Right cardiac atrium (tissue), 5 donors: ENCODE measurements at places on chromosomes 13 and 19. TPM values are rescaled to one million over a fixed set of nuclear protein-coding genes. Genes with fewer than 3 reads are reported as not detected.

DNA sequence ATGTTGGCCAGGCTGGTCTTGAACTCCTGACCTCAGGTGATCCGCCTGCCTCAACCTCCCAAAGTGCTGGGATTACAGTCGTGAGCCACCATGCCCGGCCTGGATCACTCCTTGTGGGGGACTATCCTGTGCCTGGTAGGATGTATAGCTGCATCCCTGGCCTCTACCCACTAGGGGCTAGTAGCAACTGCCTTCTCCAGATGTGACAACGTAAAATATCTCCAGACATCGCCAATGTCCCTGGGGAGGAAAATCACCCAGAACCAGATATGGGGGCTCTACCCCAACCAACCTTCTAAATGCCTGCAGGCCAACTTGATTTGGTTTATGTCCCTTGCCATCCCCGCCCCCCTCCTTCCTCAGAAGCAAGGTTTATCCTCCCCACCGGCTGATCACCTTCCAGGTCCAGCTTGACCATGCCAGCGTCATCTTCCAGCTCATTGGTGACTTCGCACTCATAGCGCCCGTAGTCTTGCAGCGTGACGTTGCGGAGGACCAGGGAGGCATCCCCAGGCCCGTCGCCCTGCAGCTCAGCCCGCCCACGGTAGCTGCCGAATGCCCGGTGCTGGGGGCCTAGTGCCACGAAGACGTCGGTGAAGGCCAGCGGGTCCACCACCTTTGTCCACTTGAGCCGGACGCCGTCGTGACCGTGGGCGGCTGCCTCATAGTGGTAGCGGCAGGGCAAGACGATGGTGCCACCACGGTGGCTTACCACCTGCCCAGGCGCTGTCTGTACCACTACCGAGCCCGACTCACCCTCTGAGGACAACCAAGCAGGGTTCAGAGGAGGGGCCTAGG, 12.5 kb downstream of the TM6SF2 start:
- no peak for DNase-seq

The ACER1 gene
- total RNA-seq = not detected

The KLK4 gene
- total RNA-seq = not detected

- peak; percentile 86 for DNase-seq
These were observed 24.0 kb upstream of the KATNAL1 start for GRCh38 chr13:30331331-30331771.

The CDC16 gene
- 42.8 TPM for total RNA-seq

GRCh38 chr13:22740264-22740663, 440.5 kb upstream of the SGCG start:
- no peak for DNase-seq

- peak; percentile 79 for DNase-seq
These were observed at the start of gene CYP4F11 for GRCh38 chr19:15934332-15935078. Gene CYP4F11, minus strand, starts transcription at chr19:15934529. Its CDS starts 121 bp downstream, at chr19:15934408.

The MTUS2 gene
- 94.2 TPM for total RNA-seq

DNA sequence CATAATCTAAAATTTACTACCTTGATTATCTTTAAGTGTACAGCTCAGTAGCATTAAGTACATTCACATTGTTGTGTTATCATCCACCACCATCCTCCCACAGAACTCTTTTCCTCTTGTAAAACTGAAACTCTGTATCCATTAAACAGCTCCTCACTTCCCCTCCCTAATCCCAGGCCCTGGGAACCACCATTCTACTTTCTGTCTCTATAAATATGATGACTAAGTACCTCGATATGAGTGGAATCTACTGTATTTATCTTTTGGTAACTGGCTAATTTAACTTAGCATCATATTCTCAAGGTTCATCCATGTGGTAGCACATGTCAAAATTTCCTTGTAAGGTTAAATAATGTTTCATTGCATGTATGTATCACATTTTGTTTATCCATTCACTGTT, 49.0 kb upstream of the POMP start:
- no peak for DNase-seq

- no peak for DNase-seq
These were observed 2590.9 kb downstream of the PCDH9 start for GRCh38 chr13:64639206-64639605.

- DNase-seq = peak; percentile 54
These were observed 11.9 kb upstream of the F2RL3 start for GRCh38 chr19:16876904-16877361.

The TSSK6 gene
- 0.28 TPM for total RNA-seq

DNA sequence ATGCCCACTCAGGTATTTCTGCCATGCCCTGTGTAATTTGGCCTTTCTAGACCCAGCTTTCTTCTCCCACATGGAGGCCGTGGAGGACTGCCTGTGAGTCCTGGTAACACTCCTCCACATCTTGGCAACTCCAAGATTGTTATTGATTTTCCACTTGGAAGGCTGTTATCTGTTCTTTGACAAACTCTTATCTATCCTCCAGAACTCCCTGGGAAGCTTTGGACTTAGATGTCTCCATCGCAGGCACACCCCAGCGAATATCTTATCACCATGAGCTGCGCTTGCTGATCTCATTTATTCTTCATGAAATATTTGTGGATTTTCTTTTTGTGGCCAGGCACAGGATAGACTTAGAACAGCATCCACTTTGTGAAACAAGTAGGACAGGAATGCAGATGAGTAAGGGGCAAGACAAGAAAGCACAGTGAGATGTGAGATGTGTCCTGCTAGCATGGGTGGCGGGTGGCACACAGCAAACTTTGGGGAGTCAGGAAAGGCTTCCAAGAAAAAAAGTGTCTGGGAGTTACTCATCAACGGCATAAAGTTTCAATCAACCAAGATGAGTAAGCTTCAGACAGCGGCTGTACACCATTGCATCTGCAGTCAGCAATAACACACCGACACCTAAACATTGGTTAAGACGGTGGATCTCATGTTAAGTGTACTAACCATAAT, 84.5 kb upstream of the IRS2 start:
- no peak for DNase-seq

The LRRC4B gene
- 2.3 TPM for total RNA-seq

DNA sequence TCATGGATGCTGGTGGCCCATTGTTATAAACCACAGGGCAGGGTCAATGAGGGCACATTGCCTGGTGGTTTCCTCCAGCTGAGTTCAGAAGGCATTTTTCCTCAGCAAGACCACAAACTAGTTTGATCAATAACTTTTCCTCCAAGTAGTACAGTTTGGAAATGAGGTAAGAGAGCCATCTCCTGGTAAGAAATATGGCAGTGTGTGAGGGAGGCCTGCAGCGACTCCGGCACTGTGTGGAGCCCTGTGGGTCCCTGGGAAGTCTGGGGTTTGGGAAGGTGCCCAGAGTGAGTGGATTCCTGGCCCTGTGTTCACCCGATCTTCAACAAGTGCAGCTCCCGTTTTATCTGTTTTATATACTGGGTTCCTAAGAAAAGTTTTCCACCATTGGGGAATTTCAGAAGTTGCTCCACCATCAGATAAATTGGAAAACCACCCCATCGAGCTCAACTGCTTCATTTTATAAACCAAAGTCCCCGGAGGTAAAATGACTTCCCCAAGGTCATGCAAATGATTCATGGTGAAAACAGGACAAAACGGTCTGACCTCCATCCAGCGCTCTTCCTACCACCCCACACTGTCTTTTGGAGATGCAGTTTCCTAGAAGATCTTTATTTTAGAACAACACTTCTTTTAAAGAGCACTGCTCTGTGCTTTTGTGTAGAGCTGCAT, 148.4 kb downstream of the KATNAL1 start:
- no peak for DNase-seq

The CCL25 gene
- not detected for total RNA-seq

GRCh38 chr13:31846961-31847752, 107.8 kb downstream of the RXFP2 start:
- DNase-seq = peak; percentile 43

- DNase-seq = no peak
These were observed 494.3 kb downstream of the COG6 start for GRCh38 chr13:40149611-40150274.

- DNase-seq = no peak
These were observed 62.7 kb downstream of the SLC7A1 start for GRCh38 chr13:29532821-29533220.

The ZNF100 gene
- 10.2 TPM for total RNA-seq

The LILRB4 gene
- 4.7 TPM for total RNA-seq

DNA sequence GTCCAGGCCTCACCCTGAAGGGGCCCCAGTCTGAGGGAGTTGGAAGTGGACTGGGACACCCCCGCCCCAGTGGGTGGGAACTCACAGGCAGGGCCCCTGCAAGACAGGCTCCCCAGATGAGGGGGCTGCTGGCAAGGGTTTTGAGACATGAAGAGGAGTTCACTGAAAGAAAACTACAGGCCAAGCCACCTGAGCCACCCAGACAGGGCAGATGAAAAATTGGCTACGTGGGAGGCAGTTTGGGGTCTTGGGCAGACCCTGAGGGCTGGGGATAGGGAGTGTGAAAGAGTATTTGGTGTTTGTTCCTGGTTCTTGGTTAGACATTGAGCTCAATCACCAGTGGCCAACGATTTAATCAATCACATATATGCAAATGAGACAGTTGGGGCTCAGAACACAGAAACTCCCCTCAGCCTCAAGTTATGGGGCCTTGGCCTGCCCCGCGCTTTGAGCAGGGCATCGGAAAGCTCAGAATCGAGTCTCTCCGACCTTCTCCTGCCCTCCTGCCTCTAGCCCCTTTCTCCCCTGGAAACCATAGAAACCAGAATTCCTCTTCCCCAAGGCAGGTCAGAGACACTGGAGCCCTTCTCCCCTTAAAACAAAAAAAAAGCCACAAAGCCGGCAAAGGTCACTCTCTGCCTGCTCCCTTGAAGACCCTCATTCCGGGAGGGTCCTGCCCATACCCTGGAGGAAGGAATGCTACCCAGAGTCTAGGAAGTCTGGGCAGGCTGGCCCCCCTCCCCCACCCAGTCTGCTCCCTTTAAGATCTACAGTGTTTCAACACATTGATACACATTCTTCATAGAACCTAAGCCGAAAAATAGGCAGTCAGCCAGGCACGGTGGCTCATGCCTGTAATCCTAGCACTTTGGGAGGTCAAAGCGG, 1.3 kb upstream of the ISYNA1 start:
- peak; percentile 64 for DNase-seq

DNA sequence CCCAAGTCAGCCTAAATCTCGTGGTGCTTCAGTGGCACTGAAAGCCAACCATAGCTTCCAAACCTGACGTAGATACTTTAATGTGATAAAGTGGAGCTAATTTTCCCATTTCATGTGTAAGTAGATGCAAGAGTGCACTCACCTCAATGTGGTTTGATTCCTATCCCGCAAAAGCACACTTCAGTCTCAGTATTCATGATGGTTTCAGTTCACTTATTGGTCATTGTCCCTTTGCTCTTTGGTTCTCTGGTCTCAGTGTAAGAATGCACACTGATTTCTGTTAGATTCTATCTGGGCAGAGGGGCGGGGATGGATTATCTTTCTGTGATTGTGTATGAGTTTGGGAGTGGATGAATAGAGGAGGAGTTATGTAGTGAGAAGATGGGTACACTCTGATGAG, 340.6 kb downstream of the KCNRG start:
- DNase-seq = no peak

- no peak for DNase-seq
These were observed 334.8 kb upstream of the OBI1 start for GRCh38 chr13:78993792-78994191.

DNA sequence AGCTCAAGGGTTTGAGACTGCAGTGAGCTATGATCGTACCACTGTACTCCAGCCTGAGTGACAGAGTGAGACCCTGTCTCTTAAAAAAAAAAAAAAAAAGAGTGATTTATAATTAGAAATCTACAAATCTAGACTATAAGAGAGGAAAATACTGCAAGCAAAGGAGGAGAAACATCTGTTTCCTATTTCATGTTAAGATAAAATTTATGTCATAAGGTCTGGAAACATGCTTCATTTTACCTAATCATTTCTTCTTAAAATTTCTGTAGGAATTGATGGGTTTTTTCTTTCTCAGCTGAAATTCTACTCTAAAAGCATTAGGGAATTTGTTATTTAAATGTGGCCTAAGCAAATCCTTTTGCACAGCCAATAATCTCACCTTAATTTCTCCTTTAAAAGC, 53.2 kb downstream of the C13orf42 start:
- DNase-seq = no peak

GRCh38 chr13:74554569-74555275, 420.5 kb upstream of the KLF12 start:
- DNase-seq = no peak

The TMIGD2 gene
- not detected for total RNA-seq

The NPAS1 gene
- 0.45 TPM for total RNA-seq

- DNase-seq = no peak
These were observed 72.5 kb downstream of the EDNRB start for GRCh38 chr13:77846173-77846572.

The CGB5 gene
- total RNA-seq = not detected

GRCh38 chr19:44762038-44762437, 13.5 kb downstream of the BCL3 start:
- DNase-seq = no peak

The ZNF738 gene
- total RNA-seq = 3.2 TPM

DNA sequence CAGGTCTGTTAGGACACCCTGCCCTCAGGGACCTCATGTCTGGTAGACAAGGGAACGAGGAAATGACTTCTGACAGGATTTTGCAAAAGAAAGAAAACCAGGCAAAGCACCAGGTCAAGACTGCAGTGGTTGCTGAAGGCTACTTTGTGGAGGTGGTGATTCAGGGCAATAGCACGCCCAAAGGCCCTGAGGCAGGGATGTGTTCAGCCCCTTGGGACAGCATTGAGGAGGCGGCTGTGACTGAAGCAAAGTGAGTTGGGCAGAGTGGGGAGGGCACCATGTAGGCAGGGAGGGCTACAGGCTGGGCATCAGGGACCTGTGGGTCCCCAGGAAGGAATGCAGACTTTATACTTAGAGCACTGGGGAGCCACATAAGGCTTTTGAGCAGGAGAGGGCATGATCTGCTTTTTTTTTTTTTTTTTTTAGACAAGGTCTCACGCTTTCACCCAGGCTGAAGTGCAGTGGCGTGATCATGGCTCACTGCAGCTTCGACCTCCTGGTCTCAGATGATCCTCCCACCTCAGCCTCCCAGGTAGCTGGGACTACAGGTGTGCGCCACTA, 10.8 kb upstream of the HOMER3 start:
- no peak for DNase-seq

The CD33 gene
- total RNA-seq = 5.6 TPM

GRCh38 chr19:41745756-41746155, 9.6 kb upstream of the CEACAM6 start:
- no peak for DNase-seq

- peak; percentile 34 for DNase-seq
These were observed 6.6 kb downstream of the SPHK2 start for GRCh38 chr19:48625891-48626327.

DNA sequence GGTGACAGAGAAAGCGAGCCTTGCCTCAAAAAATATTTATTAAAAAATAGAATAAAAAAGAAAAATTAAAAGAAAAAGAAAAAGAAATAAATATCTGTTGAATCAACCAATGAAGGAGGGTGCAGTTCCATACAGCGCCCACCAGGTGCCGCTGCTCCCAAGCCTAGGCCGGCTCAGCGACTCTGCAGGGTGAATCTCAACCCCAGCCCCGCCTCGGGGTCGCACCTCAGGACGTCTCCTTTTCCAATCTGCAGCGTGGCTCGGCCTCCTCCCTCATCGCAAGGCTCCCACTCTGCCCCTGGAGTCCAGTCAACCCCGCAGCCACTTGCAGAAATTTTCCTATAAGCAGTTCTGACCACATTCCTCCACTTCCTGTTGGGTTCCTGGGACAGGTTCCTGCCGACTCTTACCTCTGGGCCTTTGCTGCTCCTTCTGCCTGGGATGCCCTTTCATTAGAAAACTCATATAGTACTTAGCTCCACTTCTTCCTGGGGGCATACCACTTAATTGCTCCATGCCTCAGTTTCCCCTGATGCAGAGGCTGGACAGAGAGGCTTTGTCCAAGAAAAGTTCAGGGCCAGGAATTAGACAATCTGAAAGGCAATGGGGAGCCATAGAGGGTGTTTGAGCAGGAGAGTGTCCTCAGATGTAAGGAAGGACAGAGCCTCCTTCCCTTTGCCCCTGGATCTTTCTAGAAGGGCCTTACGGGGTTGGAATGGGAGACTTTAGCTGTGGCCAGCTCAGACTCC, 24.3 kb downstream of the NFILZ start:
- peak; percentile 79 for DNase-seq
